ENCODE measurements at places on chromosomes 11 and 22. TPM values are rescaled to one million over a fixed set of nuclear protein-coding genes. Genes with fewer than 3 reads are reported as not detected.

GRCh38 chr11:32888805-32889204 lies 3.8 kb upstream of the QSER1 start:
- DNase-seq, result no peak

The LRRC56 gene
- total RNA-seq, result 4.8 TPM

GRCh38 chr11:75439026-75439425 lies 6.0 kb upstream of the KLHL35 start:
- no peak for DNase-seq

The ADAMTS15 gene
- total RNA-seq, result 3.5 TPM

GRCh38 chr11:25602149-25602548 lies 729.8 kb upstream of the ANO3 start:
- no peak for DNase-seq

- DNase-seq, result no peak
Measured at GRCh38 chr11:68757711-68758110, 6.4 kb upstream of the TESMIN start.

- no peak for DNase-seq
Measured at GRCh38 chr11:723120-723883, 17.3 kb downstream of the EPS8L2 start.

DNA sequence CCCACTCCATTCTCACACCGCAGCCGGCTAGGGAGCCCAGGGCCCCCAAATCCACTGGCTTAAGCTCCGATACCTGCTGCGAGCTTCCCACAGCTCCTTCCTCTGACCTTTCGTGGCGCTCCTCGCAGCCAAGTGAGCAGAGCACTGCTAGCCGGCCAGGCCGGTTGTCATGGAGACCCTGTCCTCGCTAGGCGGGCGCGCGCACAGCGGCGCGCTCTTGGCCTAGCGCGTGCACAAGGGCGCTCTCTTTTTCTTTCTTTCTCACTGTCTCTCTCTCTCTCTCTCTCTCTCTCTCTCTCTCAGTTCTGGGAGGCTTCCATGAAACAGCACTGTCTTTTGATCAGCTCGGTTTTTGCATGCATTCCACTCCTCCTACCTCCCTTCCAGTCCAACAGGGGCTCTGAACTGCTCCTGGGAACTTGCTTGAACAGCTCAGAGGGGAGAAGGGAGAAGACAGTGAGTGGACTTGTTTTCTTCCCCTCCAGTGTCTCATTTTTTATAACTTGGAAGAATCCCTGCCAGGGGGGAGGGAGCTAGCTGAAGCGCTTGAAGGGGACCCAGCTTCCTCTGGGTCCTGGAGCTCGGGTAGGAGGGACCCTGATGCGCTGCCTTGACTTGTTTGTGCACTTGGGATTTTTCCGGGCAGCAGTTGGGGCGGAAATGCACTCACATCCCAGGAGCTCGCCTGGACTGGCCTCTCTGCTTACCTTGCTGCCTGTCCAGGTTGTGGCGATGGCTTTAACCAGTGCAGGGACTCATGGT lies 100.3 kb upstream of the AKIP1 start:
- DNase-seq, result peak; percentile 87

DNA sequence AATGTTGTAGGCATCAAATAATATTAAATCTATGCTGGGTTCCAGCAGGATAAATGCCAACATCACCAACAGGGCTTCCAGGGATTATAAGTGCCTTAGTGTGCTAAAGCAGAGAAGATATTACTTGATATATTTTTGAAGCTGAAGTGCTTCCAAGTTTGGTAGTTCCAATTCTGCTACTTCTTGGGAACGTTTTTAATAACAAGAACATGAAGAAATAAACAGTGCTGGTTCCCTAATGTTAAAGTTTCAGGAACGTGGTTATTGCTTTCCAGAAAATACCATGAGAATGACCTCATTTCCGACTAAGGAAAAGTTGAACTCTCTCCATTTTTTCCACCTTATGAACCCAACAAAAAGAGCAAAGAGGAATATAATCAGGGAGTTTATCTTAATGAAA lies 4.6 kb upstream of the RNF185 start:
- no peak for DNase-seq

- DNase-seq, result no peak
Measured at GRCh38 chr11:75507571-75507970, 18.2 kb downstream of the GDPD5 start.

DNA sequence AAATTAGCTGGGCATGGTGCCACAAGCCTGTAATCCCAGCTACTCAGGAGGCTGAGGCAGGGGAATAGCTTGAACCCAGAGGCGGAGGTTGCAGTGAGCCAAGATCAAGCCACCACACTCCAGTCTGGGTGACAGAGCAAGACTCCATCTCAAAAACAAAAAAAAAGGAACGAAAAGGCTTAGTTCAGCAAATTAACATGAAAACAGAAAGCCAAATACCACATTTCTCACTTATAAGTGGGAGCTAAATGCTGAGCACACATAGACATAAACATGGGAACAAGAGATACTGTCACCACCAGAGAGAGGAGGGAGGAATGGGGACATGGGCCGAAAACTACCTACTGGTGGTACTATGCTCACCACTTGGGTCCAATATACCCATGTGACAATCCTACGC lies 38.6 kb downstream of the SCGB1A1 start:
- DNase-seq, result no peak

The OR52E1 gene
- not detected for total RNA-seq

The MIAT gene
- total RNA-seq, result 7.1 TPM

DNA sequence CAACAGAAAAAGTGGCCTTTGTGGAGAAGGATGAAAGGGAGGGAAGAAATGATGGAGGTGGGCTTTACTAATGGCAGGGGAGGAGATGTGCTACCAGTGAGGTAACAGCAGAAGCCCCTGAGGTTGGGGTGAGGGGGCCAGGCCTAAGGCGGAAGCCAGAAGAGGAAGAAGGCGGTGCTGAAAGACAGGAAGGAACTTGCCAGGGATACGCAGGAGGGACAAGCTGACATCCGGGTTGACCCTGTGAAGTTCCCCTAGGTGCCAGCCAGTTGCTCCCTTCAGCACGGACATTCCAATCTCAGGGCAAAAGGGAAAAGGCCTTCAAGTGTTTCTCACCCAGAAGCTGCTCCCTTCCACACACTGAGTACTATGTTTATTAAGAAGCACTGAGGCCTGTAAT lies 2.3 kb upstream of the TIRAP start:
- no peak for DNase-seq

DNA sequence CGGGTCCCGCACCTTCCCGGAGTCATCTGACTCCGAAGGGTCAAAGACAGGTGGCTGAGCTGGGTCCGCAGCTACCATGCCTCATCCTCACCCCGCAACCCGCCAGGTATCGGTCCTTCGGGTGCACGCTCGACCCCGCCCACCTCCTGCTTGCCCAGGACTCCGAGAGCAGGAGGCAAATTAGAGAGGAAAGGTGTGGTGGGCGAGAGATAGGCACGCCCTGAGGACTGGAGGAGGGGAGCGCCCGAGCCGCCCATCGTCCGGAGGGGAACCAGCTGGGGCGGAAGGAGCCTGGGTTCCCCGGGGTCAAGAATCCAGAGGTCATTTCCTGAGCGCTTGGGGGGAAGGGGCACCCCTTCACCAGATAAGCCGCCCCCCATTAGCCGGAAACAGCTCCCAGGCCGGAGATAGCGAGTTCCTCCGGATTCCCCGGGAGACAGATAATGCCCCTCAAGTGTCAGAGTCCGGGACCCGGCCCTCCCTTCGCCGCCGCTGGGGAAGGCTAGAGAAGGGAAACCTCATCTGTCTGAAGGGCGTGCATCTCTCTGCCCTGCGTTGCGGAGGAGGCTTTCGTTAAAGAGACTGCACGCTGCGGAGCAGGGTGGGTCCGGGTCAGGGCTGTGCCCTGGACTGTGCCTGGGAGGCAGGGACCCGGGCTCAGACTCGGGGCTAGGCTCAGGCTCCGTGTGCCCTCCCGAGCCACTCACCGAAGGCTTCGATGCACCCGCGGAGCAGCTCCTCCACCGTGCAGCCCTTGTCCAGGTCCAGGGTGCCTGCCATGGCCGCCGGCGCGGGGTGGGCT lies 1.7 kb downstream of the RASGRP2 start:
- no peak for DNase-seq

- peak; percentile 57 for DNase-seq
Measured at GRCh38 chr22:32444068-32444467, 20.2 kb downstream of the BPIFC start.

DNA sequence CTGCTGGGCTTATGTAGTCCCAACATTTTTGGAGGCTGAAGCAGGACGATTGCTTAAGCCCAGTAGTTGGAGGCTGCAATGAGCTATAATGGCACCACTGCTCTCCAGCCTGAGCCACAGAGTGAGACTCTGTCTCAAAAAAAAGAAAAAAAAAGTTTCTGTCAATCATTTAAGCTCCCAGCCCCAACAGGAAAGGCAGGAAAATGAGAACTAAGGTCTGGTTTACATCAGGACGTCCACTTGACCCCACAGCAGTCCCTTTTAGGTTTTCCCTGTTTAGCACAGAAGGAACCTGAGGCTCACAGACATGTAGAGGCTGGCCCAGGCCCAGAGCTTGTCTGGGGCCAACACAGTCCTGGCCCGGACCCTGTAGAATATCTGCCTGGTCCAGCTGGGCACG lies 9.2 kb upstream of the TTLL1 start:
- no peak for DNase-seq

DNA sequence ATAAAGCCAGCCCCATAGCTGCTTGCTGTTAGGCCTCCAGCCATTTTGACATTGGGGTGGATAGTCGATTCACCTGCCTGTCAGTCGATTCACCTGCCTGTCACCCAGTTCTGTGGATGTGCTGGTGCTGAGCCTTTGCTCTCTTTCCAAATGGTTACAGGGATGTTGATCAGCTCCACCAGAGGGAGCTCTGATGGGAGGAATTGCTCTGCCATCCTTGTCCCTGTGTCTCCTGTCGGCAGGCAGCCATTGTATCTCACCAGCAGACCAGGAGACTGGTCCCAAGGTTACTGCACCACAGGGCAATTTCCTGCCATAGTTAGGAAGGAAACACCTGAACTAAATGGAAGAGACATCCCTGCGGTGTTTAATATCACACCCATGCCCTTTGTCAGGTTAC lies 6.1 kb downstream of the MPEG1 start:
- DNase-seq, result no peak

DNA sequence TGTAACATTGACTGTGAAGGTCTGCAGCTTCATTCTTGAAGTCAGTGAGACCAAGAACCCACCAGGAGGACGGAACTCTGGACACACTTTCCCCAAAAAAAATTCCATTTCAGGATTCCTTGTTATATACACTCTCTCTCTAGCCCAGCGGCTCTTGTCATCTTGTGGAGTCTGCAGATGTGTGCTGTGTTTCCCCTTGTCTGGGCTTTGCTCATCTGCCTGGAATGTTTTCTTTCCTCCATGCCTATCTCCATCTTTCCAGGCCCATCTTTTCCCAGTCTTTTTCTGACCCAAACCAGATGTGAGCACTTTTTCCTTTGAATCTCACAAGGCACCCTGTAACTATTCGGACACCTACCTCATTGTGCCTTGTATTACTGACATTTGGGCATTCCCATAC lies 5.1 kb upstream of the DRG1 start:
- no peak for DNase-seq

DNA sequence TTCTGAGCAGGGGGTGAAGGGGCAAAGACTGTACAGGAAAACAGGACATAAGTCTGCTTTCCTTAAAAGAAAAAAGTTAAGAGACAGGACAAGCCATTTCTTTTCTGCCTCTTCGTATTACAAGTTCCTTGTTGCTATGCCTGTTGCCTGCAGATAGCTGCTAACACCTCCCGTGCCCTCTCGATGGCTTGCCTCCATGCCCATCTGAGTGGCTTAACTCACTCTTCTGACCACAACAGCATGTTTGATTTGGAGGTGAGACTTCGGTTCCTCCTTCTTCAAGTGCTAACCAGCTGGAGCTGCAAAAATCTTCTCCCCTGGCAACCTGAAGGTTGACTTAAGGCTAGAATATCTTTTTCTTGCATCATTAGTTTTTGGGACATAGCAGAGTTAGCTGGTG lies 103.1 kb downstream of the PRR5L start:
- DNase-seq, result no peak

DNA sequence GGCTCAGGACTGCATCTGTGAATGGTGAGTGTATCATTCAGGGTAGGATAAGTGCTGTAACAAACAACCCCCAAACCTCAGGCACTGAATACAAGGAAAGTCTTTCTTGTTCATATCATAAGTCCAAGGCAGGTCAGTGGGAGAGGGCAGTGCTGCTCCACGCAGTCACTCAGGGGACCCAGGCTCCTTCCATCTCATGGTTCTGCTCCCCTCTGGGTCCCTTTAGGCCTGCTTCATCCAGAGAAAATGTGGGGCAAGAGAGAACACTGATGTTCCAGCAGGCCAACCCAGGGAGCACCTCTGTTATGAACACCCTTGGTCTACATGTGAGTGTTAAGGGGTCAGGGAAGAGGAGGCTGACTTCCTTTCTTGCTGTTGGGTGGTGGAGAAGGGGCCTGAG lies 187.8 kb downstream of the CHST1 start:
- no peak for DNase-seq

DNA sequence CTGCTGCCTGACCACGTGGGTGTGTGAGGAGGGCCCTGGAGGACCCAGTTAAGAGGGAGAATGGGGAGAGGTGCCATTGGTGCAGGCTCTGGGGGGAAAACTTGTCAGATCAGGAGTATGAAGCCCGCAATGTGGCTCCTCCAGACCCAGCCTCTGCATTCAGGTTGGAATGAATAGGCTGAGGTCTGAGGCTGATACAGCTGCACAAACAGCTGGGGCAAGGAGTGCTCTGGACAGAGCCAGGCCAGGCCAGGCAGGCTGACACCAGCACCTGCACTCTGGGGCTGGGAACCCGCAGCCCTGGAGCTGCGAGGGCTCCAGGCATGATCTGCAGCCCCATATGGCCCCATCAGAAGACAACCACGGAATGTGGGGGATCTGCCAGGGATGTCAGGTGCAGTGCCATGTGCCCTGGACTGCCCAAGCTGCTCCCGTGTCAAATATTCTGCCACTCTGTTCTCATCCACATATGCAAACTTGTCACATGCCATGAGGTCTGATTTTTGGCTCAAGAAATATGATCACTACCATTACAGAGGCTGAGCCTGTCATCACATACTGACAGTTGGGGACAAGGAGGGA lies 27.2 kb upstream of the KCNJ11 start:
- DNase-seq, result no peak

The PLXNB2 gene
- total RNA-seq, result 250 TPM

GRCh38 chr11:94504689-94505293 lies 7.5 kb upstream of the C11orf97 start:
- no peak for DNase-seq

GRCh38 chr22:33883561-33883960 lies 36.7 kb downstream of the LARGE1 start:
- no peak for DNase-seq

DNA sequence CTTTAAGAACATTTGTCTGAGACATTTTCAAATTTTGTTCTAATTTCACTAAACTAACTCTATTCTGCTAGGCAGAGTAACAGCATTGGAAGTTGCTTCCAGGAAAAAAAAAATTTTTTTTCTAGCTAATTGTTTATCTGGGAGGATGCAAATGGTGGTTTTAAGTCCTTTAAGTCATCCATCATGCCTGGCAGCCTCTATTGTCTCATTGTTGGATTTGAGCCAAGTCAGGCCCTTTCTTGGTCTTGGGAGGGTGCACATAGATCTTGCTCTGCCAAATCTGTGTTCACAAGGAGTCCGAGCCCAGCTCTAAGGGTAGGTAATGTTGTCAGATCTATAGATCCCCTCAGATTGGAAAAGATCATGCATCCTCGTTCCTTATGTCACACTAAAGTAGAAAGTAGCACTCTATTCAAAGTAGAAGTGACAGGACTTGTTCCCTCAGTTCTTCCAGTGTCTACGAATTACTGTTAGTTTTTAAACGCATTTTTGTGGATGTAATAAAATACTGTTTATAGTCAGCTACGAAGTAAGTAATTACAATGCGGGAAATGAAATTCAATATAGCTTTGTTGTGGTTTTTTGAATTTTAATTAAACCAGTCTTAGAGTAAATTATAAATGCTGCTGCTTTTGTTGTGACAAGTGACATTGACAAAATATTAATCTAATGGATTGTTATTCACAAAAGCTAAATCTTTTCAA lies 166.0 kb upstream of the RASSF10 start:
- DNase-seq, result no peak

The ZNHIT2 gene
- 8.3 TPM for total RNA-seq
